ENCODE measurements at places on chromosomes 7 and 10.

DNA sequence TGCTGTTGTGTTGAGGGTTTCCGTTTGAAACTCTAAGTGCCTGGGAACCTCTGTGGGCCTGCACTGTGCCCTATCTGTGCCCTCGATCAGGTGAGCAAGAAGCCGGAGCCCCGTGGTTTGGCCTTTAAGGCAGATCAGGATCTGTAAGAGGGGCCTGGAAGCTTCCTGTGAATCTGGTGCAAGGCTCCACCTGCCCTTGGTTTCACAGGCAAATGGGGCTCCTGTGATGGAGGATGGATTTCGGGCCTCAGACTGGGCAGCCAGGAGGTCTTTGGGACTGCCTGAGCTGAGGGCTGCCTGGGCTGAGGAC lies 21.6 kb downstream of the SCART1 start:
- DNase-seq = peak; percentile 26

DNA sequence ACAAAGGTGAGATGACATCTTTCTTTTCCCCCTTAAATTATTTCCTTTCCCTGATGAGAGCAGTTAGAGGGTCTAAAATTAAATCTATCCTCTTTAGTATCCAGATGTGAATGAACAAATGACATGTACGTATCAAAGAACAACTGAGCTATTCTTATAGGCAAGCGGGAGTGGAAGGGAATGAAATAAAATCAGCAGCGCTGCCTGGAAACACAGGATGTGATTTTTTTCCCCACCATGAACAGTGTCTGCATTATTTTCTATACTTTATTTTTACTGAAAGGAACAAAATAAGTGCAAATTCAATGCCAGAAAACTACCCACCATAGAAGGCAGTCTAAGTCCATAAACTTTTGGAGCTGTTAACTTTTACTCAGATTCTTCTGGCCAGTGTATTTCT lies 40.6 kb downstream of the SLC26A4 start:
- no peak for DNase-seq

GRCh38 chr10:49749556-49750491 lies 12.3 kb downstream of the OGDHL start:
- DNase-seq = no peak

GRCh38 chr7:137001041-137001440 lies 132.6 kb downstream of the CHRM2 start:
- DNase-seq = no peak

DNA sequence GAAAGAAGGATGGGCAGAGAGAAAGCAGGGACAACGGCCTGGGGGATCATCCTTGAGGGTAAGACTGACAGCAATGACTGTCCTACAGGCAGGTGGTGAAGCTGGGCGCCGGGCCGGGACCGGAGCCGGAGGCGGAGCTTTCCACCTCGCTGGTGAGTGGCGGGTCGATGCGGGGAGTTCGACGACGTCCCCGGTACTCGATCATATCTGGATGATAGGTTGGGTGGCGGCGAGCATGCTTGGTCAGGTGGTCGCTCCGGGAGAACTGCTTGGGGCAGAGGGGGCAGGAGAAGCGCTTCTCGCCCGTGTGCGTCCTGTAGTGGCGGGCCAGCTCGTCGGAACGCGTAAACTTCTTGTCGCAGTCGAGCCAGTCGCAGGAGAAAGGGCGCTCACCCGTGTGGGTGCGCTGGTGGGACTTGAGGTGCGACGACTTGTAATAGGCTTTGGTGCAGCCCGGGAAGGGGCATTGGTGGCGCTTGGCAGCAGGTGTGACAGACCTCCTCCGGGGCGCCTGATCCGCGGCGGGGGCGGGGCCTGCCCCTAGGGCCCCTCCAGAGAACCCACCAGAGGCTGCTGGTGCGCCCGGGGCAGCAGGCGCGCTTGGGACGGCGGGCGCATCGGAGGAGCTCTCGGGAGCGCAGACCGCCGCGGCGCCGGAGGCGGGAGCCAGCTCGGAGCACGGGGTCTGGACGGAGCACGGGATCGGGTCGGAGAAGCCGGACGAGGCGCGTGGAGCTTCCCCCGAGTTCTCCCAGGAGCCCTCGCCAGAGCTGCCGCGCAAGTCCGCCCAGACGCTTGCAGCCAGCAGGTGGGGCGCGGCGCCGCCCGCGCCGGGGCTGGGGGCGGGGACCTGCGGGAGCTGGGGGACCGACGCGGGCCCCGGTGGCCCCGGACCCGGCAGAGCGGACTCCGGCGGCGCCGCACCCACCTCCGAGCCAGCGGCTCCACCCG lies 752 bp downstream of the KLF14 start:
- peak; percentile 35 for DNase-seq

- DNase-seq = no peak
Measured at GRCh38 chr7:3436746-3437145, 135.7 kb downstream of the SDK1 start.

- no peak for DNase-seq
Measured at GRCh38 chr7:1992554-1992953, 240.2 kb downstream of the MAD1L1 start.

DNA sequence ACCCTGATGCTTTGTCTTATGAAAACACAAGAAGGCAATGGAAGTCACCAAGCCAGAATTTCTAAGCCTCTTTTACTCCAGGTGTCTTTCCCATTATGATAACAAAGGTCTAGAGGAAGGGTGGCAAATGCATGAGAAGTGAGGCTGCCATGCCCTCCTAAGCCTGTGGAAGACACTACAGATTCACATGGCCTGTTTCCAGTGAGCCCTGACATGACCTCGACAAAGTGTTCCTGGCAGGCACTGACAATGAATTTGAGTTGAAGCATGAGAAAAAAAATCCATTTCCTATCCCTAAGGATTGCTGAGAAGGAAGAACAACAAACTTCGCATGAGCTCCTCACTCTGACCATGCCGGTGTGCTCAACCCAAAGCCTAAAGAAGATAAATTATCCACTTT lies 268.0 kb downstream of the HTR7 start:
- no peak for DNase-seq

DNA sequence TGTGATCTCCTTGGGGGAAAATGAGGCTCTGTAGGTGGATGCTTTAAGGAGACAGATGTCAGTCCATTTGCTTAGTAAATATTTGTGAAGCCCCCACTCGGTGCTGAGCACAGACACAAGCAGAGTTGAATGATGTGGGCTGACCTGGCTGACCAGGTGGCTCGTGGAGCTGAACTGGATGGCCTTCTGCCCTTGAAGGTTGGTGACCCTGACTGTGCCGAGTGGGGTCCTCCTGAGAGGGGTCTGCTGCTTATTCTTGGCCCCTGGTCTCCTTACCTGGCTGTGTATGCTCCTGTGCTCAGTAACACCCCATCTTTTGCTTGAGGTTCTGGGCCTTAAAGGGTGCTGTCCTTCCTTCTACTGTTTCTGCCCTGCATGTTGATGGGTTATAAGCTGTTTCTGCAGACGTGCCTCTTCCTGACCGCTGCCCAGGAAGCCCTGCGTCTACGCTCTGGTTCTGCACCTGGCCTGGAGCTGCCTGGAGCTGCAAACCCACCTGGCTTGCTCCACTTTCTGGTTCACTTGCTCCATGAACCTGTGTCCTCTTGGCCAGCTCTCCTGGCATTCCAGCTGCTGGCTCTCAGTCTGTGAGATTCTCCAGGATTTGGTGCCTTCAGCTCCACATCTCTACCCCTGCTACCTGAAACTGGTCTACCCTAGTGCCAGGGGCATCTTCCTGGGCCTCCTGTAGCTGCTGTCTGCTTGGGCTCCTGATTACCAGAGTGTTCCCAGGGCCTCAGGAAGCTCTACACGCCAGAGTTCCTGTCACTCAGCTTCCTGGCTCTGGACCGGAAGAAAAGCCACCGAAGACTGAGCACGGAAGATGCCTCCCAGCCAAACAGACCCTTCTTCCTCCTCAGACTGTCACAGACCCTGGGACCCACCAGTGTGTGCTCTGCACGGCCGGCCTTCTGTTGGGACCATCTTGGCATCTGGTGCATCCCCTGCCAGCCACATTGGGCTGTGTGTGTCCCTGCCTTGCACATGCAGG lies 76.5 kb downstream of the ADCY1 start:
- DNase-seq = no peak

- DNase-seq = no peak
Measured at GRCh38 chr10:97367126-97367649, 32.7 kb upstream of the FRAT2 start.

DNA sequence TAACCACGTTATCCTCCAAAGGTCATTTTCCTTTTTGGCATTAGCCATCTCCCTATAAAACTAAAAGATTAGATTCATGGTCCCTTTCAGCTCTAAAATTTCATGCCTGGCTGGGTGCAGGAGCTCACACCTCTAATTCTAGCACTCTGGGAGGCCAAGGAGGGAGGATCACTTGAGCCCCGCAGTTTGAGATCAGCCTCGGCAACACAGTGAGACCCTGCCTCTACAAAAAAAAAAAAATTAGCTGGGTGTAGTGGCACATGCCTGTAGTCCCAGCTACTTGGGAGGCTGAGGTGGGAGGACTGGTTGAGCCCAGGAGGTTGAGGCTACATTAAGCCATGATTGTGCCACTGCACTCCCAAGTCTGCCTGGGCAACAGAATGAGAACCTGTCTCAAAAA lies 57.0 kb downstream of the MALSU1 start:
- DNase-seq = no peak

GRCh38 chr10:132654708-132655661 lies 117.4 kb downstream of the INPP5A start:
- DNase-seq = peak; percentile 69

DNA sequence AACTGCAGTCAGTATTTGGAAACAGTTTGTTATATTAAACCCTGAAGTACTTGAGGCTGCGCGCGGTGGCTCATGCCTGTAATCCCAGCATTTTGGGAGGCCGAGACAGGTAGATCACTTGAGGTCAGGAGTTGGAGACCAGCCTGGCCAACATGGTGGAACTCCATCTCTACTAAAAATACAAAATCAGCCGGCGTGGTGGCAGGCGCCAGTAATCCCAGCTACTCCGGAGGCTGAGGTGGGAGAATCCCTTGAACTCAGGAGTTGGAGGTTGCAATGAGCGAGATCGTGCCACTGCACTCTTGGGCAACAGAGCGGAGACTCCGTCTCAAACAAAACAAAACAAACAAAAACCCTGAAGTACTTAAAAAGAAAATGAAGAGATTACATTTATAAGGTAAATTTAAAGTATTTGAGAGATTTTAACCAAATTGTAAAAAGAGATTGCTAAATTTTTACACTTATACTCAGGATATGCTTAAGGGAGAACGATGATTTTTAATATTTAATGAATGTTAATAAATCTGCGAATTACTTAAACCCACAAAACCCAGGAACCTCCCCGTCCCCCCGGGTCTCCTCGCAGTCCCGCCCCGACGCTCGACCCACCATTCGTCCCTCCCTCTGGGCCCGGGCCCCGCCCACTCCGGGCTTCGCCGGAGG lies 425 bp upstream of the MTG1 start:
- peak; percentile 16 for DNase-seq
